Hepatic stellate cell (primary cell): ENCODE measurements at places on chromosomes 2 and 18.

DNA sequence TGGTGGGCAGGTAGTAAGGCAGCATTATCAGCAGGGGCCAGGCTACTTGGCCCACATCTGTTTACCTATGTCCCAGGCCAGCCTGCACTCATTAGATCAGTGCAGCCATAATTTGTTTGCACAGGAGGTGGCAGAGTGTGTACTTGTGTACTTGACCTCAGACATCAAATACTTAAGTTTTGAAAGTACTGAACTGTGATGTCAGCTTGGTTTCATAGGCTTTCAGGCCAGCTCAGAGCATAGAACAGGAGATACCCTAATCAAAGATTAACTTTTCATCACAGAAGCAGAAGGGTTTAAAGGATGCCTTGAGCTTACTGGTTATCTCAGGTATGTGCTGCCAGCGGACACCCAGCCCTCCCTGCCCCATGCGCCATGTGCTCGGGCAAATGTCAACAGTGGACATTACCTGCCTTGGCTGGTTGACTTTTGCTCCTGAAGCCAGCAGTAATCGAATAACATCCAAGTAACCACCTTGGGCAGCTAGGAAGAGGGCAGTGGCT, 33.2 kb downstream of the ANKRD29 start:
- no peak for DNase-seq

DNA sequence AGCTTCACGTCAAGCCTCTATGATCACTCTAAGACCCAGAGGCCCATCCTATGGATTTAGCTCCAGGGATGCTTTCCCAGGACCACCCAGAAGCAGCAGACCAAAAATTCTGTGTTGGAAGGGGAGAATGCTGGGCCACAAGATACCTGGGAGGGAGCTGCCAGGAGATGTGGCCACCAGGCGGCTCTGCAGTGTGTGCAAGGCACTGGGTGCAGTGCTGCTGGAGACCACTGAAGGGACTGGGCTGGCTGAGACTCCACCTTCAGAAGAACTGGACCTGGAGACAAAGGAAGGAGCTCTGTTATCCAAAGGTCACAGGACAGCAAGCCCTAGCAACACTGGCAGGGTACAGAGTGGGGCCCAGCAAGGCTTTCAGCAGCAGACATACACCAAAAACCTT, 34.0 kb downstream of the KANSL3 start:
- DNase-seq = no peak

DNA sequence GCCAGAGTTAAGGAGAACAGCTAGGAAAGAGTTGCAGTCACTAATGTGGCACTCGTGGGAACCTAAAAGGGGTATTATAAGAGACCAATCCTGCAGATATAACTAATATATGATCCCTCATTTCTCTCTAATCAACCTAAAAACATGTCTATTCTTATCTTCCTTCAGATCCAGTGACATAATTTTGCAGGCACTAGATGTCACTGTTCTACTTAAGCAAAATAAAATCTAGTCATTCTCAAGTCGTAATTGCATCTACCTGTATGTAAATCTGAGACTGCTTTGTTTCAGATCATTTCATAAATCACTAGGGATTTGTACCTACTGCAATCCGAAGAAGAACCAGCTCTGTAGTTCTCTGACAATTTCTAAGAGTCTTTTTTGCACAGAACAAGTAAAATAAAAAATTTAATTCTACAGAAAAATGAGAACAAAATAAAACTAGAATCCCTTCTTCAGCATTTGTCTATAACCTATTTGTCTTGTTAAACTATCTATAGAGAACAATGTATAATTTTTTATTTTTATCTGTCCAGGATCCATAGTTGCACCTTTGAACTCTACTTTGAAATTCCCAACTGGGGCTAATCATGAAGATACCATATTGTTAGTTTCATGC, 56.5 kb upstream of the ERBB4 start:
- DNase-seq = no peak

- DNase-seq = no peak
Observed at GRCh38 chr2:239326831-239327535, 73.8 kb downstream of the HDAC4 start.
